Psoas muscle (tissue), 8 donors: ENCODE measurements at places on chromosomes 6 and 20. TPM values are rescaled to one million over a fixed set of nuclear protein-coding genes. Genes with fewer than 3 reads are reported as not detected.

The POM121L2 gene
- total RNA-seq: not detected

The CDC25B gene
- 7.1 TPM for total RNA-seq

The ADGB gene
- total RNA-seq: not detected

The FRS3 gene
- 5.5 TPM for total RNA-seq

The SLC17A3 gene
- not detected for total RNA-seq

The PHACTR3 gene
- total RNA-seq: not detected
